Dermis microvascular lymphatic vessel endothelial cell (primary cell): ENCODE measurements at places on chromosomes 3 and 15.

DNA sequence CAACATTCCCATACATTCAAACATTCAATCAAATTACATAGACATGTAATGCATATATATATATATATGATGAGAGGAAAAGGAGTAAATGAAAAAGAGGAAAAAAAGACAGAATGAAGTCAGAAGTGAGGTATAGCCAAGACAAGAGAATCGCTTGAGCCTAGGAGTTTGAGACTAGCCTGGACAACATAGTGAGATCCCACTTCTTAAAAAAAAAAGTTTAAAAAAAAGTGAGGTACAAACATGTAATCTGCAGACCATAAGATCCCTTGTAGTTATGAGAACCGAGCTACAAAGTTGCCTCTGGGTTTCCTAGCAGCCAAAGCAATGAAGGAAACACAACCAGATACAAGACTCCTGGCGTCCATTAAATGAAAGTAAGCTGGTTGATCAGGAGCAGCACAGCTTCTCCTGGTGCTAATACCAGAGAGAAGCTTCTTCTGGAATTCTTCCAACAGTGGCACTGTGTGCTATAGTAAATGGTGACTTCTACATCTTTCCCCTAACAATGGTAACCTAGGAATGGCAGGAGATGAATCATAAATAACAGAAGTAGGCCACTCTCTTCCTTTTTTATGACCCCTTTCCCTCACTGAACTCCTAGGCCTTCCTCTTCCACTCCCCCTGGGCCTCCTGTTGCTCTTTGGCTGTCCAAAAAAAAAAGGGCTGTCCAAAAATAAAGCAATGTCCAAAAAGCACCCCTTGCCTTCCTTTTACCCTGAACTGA is 3.5 kb downstream of the KCNMB3 start:
- DNase-seq = no peak

- no peak for DNase-seq
Observed at GRCh38 chr15:93001881-93002280, 87.1 kb downstream of the RGMA start.

GRCh38 chr3:43523454-43524053 is 98.3 kb downstream of the ANO10 start:
- peak; percentile 21 for DNase-seq

GRCh38 chr15:27646531-27646930 is 452.6 kb downstream of the OCA2 start:
- DNase-seq = no peak

DNA sequence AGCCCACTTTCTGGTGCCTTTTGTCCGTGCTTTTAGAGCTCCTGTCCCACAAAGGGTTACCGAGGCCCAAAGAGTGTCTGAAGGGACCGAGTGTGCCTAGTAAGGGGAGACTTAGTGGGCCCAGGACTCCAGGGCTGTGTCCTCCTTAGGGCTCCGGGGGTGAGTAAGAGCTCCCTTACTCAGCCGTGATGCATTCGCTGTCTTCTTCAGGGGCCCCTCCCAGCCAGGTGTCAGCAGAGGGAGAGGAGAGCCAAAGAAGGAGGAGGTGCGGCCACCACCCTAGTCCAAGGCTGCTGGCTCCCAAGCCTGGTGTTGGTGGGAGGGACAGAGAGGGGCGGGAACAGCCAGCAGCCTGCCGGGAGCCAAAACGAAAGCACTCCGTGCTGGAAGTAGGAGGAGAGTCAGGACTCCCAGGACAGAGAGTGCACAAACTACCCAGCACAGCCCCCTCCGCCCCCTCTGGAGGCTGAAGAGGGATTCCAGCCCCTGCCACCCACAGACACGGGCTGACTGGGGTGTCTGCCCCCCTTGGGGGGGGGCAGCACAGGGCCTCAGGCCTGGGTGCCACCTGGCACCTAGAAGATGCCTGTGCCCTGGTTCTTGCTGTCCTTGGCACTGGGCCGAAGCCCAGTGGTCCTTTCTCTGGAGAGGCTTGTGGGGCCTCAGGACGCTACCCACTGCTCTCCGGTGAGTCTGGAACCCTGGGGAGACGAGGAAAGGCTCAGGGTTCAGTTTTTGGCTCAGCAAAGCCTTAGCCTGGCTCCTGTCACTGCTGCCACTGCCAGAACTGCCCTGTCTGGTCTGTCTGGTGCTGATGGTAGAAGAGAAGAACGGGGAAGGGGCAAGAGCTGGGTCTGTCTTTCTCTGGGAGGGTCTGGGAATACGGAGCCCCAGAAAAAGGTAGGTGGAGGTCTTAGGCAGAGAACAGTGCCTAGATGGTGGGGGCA is at the start of gene IL17RC:
Gene IL17RC (plus strand): TSS at position 365 of the 947 bp plus-strand sequence. CDS start 218 bp downstream, at position 583.
- DNase-seq = peak; percentile 39

DNA sequence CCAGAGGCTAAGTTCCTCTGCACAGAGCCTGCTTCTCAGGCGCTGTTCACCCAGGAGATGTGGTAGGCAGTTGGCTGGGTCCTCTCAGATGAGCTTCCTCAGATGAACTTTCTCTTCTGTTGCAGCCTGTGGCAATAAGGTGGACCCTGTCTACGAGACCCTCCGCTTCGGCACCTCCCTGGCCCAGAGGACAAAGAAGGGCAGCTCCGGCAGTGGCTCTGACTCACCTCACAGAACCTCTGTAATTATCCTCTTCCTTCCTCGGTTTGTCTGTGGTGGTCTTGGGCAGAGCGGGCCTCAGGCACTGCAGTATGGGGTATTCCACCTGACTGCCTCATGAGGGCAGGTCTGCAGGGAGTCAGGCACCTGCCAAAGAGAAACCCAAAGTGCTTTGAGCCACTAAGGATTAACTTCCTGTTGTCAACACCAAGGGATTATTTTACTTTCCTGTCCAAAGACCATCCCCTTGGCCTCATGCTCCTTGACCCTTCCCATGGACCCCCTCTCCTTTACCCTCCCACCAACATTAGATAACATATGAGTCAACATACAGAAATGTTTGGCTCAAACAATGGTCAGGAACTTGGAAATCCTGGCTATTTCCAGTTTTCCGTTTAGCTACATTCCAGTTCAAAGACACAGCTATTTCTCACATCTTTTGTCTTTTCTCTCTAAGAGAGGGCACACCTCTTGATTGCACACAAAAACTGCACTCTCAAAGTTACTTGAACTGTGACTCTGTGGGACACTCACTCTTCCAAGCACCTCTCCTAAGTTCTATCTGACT is 105.9 kb downstream of the STAC start:
- DNase-seq = no peak

GRCh38 chr3:115927197-115927596 is 303.9 kb downstream of the GAP43 start:
- DNase-seq = no peak

DNA sequence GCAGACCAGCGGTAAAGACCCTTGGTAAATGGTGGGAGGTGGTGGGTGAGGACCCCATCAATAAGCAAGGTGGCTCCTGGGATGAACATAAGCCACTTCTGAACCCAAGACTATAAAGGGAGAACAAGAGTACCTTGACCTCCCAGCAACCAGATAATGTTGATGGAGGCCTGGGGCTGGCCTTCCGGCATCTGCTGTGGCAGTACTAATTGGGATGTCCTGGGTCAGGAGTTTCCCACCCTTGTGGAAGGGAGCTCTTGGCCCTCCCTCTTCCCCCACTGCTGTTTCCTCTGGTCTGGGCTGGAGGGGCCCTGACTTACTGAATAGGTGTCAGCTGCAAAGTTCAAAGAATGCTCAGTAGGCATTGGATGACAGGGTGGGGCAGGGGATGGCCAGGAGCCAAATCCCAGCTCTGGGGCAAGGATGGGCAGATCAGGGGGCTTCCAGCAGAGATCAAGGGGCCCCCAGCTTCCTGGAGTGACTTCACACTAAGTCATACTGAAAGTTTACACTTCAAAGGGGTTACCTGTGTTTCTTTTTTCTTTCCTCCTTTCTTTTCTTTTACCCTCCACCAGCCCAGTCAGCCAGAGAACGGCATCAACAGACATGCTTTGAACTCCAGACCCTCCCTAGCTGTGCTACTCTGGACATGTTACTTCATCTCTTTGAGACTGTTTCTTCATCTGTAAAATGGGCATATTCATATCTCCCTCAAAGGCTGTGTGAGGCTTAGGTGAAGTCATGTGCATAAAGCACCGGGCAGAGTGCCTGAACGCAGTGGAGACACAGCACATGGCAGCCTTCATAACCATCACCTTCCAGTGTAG is 1.5 kb downstream of the RBP1 start:
- no peak for DNase-seq

DNA sequence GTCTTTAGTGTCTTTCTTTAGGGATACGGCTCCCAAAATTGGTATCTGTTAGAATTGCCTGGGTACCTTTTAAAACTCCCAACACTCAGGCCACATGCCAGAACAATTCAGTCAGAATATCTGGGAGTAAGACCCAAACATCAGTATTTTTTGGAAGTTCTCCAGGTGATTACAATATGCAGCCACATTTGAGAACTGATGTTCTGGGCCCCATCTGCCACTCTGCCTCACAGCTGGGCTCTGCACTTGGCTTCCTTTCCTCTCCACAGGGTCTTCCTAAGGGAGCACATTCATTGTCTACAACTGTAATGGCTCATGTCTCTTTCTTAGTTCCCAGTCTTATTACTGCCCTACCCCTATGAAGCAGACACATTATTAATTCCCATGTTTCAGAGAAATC is 394.5 kb downstream of the MFSD1 start:
- no peak for DNase-seq

DNA sequence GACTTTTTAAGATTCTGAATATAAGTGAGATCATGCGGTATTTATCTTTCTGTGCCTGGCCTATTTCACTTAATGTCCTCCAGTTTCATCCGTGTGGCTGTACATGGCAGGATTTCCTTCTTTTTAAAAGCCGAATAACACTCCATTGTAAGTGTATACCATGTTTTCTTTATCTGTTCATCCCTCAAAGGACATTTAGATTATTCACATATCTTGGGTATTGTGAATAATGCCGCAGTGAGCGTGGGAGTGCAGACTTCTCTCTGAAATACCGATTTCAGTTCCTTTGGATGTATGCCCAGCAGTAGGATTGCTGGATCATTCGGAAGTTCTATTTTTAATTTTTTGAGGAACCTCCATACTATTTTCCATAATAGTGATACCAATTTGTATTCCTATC is 136.1 kb downstream of the APBA2 start:
- peak; percentile 27 for DNase-seq

- no peak for DNase-seq
Observed at GRCh38 chr15:89109238-89109637, 21.0 kb downstream of the ABHD2 start.

DNA sequence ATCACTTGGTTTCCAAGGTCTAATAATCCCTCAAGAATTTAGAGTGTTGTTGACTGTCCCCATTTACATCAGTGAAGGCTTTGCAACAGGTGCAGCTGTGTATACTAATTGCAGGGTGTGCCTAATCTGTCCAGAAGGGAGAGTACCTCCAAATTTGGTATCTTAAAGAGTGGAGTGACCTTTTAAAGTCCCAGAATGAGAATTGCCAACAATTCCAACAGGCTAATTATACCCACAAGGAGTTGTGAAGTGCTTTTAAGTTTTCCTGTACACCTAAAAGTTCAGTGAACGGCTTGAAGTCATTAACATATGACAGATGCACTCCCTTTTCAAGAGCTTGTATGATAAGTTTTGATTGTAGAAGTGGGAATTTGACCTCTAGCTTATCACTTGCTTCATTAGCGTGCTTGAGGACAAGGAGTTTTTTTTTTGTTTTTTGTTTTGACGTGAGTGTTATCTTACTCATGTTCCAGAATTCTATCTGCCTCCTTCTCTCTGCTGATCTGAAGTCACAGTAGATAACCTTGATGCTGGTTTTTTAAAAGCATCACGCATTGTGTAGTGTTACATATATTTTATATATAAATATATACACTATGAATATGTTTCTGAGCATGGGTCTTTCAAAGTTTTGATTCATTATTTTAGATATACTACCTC is 26.3 kb downstream of the CDIN1 start:
- DNase-seq = no peak

GRCh38 chr3:128624526-128625138 is 26.0 kb downstream of the RPN1 start:
- no peak for DNase-seq

DNA sequence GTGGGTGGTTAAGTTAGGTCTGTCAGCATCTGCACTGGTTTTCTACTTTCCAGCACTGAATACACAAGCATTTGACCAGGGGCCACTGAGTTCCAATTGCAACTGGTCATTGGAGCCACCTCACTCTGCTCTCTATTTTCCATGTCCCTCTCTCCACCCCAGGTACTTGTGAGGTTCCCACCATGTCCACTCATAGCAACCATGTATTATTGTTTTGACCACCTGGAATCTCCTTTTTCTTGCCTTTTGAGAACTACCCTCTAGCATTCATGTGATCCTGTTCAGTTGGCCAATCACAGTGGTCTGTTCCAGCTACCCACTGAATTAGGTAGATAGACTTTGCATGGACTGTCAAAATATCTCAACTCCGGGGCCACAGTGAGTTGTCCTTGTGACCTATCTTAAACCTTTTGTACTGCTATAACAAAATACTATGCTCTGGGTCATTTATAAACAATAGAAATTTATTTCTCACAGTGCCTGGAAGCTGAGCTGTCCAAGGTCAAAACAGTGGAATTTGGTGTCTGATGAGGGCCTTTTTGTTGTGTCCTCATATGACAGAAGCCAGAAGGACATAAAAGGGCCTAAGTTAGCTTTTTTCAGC is 20.2 kb upstream of the TM4SF18 start:
- DNase-seq = peak; percentile 87
